ENCODE measurements at places on chromosomes 13 and 19. TPM values are rescaled to one million over a fixed set of nuclear protein-coding genes. Genes with fewer than 3 reads are reported as not detected.

CYP2A7 gene
- total RNA-seq, result not detected

SOX21 gene
- total RNA-seq, result not detected

ADGRE3 gene
- total RNA-seq, result not detected

CGB2 gene
- not detected for total RNA-seq

PSG7 gene
- total RNA-seq, result under 0.01 TPM

ALOX5AP gene
- 0.74 TPM for total RNA-seq

ZNF420 gene
- 8.7 TPM for total RNA-seq

LILRB2 gene
- not detected for total RNA-seq

ELSPBP1 gene
- total RNA-seq, result not detected

LGALS14 gene
- total RNA-seq, result not detected
